ENCODE measurements at places on chromosomes 6 and 20.

DNA sequence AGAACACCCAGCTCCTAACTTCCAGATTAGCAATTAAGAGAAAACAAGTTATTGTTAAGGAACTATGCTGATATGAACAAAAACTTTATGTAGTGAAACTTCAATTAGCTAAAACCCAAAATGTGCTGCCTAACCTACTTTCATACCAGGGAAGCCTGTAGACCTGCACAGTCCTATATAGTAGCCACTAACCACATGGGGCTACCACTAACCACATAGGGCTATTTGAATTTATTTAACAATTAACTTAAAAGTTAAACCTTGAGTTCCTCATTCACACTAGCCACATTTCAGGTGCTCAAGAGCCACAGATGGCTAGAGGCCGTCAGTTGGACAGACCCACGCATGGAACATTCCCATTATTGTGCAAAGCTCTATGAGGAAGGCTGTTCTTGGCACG lies 72.4 kb upstream of the LAMP5 start:
- DNase-seq: no peak

DNA sequence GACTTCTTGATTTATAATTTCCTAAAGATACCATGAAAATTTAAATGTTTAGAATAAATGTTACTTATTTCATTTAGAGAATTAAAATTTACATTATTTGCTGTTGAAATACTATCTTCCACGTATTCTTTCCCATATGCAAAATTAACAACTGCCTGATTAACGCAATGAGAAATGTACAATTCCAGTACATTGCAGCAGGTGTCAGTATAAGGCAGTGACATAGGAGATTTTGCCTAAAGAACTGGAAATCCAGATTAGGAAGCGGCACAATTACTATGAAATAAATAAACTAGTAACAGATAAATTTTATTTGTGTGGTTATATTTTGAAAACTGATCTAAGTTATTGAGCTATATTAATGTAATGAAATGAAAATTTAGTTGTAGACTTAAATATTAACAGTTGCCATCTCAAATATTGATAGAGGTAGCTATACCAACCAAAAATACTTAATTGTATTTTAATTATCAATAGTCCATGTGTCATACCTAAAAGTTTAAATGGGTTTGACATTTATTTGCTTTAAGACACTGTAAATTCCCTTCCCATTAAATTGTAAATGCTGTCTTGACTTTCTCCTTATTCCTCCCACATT lies 300.2 kb downstream of the UTRN start:
- DNase-seq: no peak

GRCh38 chr6:17881085-17881858 lies 106.2 kb downstream of the KIF13A start:
- no peak for DNase-seq

DNA sequence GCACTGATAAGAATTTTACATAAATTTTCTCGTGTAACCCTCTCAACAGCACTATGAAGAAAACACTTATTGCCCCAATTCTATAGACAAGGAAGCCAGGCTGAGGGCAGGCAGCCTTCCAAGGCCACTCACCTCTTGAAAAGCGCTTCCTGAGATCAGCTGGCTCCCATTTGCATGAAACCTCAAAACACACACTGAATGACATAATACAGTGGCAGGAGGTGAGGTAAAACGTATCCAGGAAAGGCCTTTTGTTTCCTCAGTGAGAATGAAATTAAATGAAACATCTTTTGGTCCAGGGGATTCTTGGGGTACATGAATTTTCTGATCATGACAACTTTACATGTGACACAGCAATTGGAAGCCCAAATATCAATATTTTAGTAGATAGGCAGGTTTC lies 112.5 kb downstream of the WDR27 start:
- no peak for DNase-seq

GRCh38 chr20:11777387-11778205 lies 140.1 kb upstream of the BTBD3 start:
- no peak for DNase-seq

- no peak for DNase-seq
Measured at GRCh38 chr6:112231164-112231563, 23.2 kb downstream of the LAMA4 start.

DNA sequence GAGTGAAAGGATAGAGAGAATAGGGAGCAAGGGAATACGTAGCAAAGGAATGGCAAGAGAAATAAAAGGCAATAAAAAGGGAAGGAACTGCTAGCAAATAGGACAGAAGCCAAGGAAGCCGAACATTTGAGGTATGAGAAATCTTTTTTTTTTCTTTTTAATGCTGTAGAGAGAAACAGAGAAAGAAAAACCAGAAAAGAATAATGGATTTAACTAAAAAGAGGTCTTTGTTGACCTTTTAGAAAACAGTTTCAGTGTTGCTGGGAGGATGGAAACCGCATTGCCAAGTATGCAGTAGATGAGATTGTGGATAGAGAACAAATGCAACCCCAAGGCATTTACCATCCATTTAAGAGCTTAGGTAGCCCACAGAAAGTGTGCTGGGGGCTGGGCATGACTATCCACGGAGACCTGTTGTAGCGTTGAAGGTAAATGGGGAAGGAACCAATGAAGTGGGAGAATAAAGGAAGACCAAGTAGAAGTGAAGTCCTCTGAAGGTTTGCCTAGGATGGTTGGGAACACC lies 23.3 kb upstream of the C6orf62 start:
- DNase-seq: no peak

- DNase-seq: no peak
Measured at GRCh38 chr6:5754904-5755303, 251.8 kb downstream of the NRN1 start.

All from GM19239 (cell line).